ENCODE measurements at places on chromosomes 12 and 14.

DNA sequence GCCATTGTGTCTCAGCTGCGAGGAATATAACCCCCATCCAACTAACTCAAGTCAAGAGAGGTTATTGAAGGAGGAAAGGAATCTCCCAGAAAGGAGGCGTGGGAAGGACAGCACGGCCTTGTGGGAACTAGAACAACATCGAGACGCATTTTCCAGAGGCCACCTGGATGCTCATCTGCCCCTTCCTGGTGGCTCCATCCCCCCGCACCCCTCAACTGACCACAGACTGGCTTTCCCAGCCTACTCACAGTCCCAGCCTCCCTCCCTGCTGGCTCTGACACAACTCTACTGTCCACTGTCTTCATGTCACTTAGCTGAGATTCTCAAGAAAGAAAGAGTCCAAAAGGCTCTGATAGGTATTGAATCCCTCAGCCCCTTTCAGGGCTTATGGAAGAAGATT lies 66.0 kb upstream of the CLMN start:
- no peak for DNase-seq

- peak; percentile 69 for DNase-seq
Measured at GRCh38 chr12:93502802-93503623, 35.7 kb downstream of the MRPL42 start.

GRCh38 chr12:44947163-44947562 lies 71.0 kb upstream of the NELL2 start:
- no peak for DNase-seq

GRCh38 chr14:43464968-43465367 lies 1042.1 kb downstream of the FSCB start:
- no peak for DNase-seq

GRCh38 chr12:54294152-54294952 lies 6.5 kb downstream of the NFE2 start:
- peak; percentile 52 for DNase-seq

DNA sequence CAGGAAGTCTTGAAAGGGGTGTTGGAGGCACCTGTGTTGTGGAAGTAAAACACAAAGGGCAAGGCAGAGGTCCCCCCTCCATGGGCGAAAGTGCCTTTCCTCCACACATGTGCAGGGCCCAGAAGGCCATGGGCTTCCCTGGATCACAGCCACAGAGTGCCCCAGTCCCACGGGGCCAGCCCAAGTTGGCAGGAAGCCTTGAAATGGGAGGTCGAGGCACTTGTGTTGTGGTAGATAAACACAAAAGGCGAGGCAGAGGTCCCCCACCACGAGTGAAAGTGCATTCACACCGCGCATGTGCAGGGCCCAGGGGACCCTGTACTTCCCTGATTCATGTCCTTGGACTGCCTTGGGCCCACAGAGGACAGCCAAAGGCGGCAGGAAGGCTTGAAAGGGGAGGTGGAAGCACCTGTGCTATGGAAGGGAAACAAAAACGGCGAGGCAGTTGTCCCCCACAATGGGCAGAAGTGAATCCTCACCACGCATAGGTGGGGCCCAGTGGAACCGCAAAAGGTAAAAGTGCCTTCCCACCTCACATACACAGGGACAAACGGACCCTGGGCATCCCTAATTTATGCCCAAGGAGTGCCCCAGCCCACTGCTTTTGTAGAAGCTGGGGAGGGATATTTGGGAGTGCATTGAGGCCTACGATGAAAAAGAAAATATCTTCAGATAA lies 585.4 kb downstream of the ALG10 start:
- no peak for DNase-seq

DNA sequence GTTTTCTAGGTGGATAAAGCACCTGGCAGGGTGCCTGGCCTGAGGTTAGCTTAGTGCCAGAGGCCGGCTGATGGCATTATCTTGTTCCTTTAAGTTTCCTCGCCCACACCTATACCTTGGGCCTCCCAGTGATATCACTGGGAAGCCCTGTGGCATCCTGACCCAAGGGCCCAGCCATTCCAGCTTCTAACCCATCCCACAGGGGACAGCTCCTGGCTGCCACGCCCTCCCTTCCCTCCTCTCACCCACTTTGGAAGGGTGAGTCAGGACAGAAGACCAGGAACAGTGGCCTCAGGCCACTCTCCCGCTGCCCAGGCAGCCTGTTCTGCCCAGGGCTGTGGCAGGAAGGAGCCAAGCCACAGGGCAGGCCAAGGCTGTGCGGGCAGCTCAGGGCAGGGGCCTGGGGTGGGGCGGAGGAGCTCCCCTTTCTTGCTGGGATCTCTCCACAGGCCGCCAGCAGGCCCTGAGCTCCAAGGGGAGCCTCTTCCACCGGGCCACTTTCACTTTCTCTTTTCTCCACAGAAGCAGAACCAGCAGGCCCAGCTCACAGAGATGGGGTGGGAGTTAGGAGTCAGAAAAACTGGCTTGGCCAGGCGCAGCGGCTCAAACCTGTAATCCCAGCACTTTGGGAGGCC lies 75.1 kb downstream of the IRF2BPL start:
- peak; percentile 46 for DNase-seq

- no peak for DNase-seq
Measured at GRCh38 chr14:93033084-93033982, 82.4 kb downstream of the ITPK1 start.

DNA sequence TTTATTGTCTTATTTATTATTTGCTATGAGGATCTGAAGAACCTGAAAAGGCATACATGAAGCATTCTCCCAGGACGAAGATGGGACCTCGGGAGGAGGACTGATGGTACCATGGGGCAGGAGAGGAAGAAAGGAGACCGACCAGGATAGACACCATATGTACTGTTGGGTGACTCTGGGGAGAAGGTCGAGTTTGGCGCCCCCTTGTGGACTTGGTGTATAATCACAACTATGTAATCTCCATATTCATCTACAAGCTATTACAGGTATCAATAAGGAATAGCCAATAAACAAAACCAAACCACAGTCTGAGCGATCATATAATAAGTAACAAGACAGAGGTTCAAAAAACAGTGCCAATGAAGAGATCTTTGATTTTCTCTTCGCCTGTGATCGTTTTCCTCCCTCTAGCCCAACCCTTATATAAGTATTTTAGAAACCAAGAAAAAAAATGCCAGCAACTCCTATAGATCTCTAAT lies 139.1 kb downstream of the SPTSSA start:
- DNase-seq, result peak; percentile 62

- DNase-seq, result no peak
Measured at GRCh38 chr12:21962236-21962635, 21.0 kb upstream of the ABCC9 start.

DNA sequence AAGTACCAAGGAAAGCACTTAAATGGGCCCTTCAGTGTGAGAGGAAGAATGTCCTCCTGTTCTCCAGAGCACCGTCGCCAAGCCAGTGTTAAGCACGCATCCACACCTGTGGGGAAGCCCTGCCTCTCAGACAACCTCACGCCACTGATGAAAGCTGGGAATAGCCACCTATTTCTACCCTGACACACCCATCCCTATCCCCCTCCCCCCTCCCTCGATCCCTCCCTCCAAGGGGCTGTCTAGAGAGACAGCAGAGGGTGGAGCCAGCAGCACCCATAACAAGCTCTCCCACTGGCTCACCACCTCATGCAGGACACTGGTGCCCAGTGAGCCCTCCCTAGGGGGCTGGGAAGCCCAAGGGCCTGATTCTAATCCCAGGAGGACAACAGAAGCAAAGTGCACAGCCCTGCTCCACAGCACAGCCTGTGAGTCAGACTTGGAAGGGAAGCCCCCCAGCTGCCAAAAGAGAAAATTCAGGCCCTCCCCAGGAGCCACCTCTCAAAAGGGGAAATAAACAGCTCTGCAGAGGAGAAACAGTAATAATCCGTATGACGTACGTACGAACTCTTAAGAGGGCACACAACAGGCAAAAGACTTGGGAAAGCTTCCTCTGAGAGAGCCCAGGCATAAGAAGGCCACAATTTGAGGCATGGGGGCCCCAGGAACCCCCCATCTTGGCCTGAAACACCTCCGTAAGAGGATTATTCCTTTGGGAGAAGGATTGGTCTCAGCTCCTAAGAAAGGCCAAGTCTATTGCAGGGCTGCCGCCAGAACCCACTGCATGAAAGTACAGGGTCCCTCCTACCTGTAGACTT lies 7.8 kb downstream of the PITPNM2 start:
- DNase-seq, result no peak
